ENCODE measurements at places on chromosomes 2 and 18.

DNA sequence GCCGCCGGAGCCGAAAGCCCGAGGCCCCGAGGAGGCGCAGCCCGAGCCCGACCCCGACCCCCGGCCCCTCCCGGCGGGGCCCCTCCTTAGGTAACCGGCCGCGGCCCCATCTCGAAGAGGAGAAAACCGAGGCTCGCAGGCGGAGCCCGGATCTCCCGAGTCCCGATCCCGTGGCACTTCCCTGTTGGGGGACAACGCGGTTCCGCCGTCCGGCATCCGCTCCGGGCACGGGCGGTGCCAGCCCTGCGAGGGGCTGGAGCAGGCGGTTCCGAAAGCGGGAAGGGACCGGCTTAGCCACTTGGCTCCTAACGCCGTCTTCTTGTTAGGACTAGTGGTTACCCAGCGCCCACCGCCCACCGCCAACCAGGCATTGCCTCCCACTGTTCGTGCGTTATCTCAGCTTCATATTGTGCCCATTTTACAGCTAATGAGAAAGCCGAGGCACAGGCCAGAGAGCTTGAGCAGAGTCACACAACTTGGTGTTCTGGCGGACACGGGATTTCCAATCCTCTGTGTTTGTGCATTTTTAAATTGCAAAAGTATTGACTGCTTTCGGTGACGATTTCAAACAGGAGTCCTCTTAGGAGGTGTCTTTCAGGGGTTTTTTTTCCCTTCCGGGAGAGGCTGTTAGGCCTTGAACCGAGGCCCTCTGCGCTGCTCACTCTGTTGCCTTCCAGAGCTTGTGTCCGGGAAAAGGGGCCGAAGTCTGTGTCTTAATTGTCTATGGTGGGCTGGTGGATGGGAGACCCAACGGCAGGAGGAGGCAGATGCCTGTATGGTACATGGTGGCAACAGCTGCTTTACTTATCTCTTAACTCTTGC is 562 bp downstream of the CENPA start:
- peak; percentile 8 for DNase-seq

- DNase-seq = no peak
These were observed 10.6 kb downstream of the LRP2 start for GRCh38 chr2:169351725-169352124.

DNA sequence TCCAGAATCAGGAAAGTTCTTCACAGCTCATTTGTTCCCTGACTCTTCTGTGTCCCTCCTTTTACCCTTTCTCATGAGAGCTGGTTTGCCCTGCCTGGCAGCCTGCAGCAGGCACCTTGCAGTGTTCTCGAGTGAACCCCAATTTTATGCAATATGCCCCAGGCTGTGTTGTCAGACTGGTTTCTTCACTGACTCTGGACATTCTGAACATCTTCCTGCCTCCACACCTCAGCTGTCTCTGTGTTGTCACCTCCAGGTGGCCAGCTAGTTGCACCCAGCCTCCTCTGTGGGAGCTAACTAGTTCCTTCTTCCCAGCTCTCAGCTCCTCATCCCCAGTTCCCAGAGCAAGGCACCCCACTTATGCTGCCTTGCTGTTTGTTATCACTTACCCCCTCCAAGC is 5.5 kb downstream of the SETBP1 start:
- DNase-seq = no peak

- DNase-seq = no peak
These were observed 1322.9 kb upstream of the TMEFF2 start for GRCh38 chr2:193517615-193518014.

- DNase-seq = no peak
These were observed 2.7 kb upstream of the SGPP2 start for GRCh38 chr2:222421626-222422025.

DNA sequence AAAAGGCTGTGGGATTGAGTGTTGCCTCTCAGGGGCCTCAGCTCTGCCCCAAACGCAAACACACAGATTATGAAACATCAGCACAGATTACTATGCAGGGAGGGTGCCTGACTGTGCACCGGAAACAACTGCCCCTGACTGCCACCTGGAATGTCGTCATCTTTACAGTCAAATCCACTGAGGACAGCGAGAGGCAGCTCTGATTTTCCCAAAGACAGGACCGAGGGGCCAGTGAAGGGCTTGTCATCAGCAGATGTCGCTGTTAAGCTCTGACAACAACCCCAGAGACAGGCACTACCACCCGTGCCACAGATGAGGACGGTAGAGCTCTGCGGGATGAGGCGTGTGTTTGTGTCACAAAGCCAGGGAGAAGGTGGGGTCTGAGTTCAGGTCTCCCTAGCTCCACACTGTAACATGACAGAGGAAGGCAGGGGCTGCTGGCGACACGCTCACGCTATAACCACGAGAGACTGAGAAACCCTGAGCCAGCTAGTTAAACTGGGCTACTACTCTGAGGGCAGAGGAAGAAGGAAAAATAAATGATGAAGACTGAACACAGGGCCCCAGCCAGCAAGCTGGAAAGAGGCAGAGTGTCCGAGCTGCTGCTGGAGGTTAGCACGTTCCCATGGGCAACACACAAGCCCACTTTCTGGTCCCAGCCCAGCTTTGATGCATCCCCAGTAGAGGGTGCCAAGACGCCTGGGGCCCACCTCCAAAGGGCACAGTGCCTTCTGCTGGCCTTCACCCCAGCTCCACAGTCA is 47.0 kb downstream of the PARD6G start:
- DNase-seq = no peak

DNA sequence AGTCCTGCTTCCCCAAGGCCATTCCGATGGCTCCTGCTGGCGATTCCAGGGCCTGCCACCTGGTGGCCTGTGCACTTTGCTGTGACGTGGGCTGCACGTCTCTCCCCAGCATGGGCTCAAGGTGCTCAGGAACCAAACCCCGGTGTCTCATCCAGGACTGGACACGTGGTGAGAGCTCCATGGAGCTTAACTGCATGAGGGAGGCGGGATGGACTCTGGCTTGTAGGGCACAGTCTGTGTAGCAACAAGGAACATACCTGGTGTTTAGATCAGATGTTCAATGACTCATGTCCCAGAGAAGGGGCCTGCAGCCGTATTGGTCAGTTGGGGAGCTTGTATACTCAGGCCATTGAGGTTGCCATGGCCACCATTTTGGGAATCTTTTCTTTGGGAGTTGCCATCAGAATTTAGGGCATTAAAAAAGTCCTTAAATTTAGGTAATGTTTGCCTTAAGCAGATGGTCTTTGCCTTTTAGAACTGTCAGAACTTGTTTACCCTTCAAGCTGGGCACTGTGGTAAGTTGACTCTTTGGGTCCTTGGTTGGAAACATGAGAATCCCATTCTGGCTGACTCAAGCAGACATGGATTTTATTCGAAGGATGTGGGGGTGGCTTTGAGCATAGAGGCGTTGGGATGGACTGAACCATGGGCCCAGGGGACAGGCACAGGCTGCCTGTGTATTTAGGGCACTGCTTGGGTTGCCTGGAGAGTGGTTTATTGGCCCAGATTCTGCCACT is 21.0 kb downstream of the AGAP1 start:
- DNase-seq = no peak

GRCh38 chr2:205848601-205849000 is 166.3 kb downstream of the NRP2 start:
- DNase-seq = no peak

- DNase-seq = no peak
These were observed 71.9 kb downstream of the TNP1 start for GRCh38 chr2:216787851-216788540.

DNA sequence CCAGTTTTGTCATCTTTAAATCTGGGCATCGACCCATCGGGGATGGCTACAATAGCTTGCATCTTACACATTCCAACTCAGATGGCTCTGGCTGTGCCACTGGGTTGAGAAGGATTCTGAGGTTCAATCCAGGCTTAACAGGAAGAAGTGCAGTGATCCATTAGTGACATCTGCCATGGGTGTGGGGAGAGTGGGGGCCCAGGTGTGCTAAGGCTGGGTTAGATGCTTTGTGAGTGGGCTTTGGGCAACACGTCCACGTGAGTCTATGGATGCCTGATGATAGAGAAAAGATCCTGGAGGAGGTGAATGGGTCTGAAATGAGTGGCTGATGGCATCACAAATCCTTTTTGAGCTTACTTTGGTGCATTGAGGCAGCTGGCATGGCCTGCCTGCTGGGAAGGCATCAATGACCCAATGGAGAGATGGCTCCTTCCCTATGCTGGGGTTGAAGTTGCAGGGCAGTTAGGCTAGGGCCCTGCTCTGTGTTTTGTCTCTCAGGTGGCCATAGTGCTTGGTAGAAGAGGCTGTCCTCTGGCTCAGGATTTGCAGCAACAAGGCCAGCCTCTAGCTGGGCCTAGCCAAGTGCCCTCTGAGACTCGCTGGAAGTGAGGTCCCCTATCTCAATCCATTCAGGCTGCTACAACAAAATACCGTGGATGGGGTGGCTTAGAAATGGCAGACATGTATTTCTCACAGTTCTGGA is 56.7 kb downstream of the HS1BP3 start:
- DNase-seq = no peak

GRCh38 chr2:28345619-28346018 is 47.0 kb upstream of the FOSL2 start:
- DNase-seq = no peak

DNA sequence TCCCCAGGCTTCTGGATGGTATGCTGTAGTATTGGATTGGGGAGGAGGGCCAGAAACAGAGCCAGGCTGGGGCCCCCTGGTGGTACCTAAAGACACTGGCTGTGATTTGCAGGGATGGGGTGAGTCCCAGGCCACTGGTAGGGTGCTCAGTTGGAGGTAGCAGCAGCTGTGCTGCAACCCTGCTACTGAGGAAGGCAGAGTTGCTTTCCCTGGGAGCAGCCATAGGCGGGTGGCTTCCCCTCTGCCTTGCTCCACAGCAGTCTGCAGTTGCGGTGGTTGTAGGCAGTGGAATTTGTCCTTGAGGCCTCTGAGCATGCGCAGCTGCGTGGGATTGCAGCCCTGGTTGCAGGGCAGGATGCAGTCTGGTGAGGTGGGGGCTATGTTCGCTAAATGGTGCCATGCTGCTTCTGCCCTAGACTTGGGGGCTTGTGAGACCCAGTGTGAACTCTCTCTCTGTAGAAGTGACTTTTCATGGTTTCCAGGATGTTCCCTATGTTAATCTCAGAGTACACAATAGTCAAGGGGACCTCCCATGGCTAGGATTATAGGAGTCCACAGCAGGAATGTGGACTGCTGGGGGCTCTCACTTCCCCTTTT is 443.5 kb downstream of the XIRP2 start:
- no peak for DNase-seq

DNA sequence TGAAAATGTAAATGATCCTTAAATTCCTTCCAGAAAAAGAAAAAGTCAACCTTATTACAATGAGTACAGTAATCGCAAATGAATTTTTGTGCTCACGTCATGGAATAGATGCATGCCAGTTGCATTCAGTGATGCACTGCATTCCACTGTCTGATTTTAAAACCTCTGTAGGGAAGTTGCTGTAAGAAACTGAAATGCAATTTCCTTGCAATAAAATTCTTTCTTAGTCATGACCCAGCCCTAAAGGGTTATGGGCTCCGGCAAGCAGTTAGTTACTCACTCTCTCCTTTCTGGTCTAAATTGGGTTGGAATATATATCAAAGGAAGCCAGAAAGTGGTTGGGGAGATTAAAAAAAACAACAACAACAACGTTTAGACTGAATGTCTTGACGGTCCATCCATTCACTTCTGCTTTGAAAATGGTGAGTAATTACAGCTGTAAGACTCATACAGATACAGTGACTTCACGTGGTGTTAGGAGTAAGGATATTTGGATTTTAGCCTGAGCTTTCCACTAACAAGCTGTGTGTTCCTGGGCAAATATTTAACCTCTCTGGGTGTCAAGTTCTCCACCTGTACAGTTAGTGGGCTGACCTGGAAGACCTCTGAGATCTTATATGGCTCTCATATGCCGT is 8.6 kb upstream of the RND3 start:
- DNase-seq = no peak

DNA sequence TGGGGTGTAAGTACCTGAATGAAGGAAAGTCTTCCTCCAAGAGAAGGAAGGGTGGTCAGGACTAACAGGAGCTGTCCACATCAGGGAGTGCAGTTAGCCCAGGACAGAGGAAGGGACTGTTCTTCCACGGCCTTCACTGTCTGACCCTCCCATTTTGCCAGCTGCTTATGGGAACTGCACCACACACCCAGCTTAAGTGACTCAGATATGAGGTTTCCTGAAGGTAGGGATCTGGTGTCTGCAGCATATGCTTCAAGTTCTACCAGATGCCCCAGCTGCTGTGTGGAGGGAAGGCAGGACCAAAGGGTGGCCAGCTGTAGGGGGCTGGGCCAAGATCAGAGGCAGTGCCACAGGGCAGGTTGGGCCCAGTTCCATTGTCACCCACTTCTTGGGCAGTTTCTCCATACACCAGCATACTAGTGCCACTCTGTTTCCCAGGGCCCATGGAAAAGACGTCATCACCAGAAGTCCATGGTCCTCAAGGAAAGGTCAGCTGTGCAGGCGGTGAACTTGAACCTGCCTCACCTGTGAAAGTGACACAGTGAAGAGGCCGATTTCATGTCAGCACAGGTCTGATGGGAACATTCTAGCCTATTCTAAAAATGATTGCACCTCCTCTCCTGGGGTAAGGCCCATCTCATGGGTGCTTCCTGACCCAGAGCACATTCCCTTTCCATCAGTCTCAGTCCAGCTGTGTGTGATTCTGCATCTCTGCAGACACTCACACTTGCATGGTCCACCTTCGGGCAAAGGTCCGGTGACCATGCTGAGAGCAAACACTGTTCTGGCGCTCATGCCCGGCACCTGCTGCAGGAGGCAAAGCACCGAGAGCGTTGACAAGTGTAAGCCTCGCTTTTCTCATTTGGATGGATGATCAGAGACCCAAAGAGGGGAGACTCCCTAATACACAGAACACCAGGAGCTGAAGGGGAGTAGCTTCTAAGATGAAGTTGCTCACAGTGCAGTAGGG is 68.0 kb downstream of the ACAA2 start:
- no peak for DNase-seq

DNA sequence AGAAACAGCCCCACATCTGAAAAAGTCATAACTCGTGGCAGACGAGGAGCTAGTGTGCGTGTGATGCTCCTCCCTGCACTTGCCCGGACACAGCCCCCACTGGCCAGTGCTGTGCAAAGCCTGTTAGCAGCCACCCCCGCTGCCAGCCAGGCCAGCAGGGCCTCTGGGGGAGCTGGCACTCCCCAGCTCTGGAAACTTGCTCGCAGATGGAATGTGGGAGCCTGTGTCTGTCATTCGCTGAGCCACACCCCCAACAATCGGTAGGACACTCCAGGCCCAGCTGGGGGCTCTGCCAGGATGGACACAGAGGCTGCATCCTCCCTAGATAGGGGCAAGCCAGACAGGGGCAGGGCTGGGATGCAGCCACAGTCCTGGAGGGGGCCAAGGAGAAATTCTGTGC is 62.4 kb upstream of the ATG16L1 start:
- DNase-seq = no peak

GRCh38 chr2:216082805-216083204 is 1.1 kb downstream of the TMEM169 start:
- peak; percentile 12 for DNase-seq

All from CD4-positive, alpha-beta T cell treated with Interleukin-10 for 1 hour (primary cell).